ENCODE measurements at places on chromosomes 2 and 18. TPM values are rescaled to one million over a fixed set of nuclear protein-coding genes. Genes with fewer than 3 reads are reported as not detected.

DNA sequence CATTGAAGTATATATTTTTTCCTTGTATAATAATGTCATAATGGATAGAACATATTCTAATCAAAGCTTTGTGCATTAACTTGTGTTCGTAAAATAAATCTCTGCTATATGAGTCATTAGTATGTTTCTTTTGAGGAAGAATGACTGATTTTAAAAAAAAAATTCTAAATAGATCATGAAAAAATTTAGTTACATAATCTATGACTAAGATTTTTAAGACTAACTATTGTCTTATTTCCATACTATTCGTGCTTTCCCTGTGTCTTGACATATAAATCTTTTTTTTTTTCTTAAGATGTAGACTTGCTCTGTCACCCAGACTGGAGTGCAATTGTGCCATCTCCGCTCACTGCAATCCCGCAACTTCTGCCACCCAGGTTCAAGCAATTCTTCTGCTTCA is 226.1 kb downstream of the DSEL start:
- H3K36me3 ChIP-seq = no peaks in the 10 kb centered on the region
- H3K4me1 ChIP-seq = no peaks in the 10 kb centered on the region
- H3K4me3 ChIP-seq = no peak overlapping the region
- DNase-seq = no peak
- H3K27me3 ChIP-seq = no peaks in the 10 kb centered on the region

- no peaks in the 10 kb centered on the region for H3K4me1 ChIP-seq
- no peak overlapping the region for H3K4me3 ChIP-seq
- peaks cover 4% of the 10 kb centered on the region for H3K27me3 ChIP-seq
- H3K27ac ChIP-seq = no peak overlapping the region
- H3K36me3 ChIP-seq = no peaks in the 10 kb centered on the region
These were observed 41.6 kb upstream of the SH3BP4 start for GRCh38 chr2:234910186-234910679.

- no peak overlapping the region for H3K4me3 ChIP-seq
- peaks cover 37% of the 10 kb centered on the region for H3K36me3 ChIP-seq
- H3K4me1 ChIP-seq = peaks cover 3% of the 10 kb centered on the region
- DNase-seq = no peak
These were observed 61.4 kb upstream of the CCDC195 start for GRCh38 chr2:224777559-224777930.

DNA sequence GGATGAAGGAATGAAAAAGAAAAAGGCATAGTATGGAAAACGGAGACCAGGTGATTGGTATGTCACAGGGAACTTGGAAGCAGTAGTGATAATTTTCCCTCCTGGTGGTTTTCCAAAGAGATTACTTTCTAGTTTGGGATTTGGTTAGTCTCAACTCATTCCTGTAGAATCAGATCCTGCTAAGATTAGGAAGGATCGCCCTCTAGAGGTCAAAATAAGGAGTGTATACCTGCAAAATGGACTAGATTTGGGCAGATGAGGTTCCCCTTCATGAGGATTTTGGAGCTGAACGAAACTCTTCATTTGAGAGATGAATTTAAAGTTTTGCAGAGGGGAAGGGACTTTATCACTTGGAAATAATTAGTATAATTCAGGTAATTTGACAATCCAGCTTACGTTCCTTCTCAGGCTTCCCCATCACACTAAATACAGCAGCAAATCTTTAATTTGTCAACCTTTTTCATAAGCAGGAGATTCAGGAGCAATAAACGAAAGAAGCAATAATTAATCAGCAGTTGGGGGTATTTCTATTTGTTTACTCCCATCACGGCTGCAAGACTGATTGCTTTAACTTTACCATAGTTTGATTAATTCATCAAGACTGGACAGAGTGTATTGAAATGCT is 65.2 kb downstream of the CCDC195 start:
- no peaks in the 10 kb centered on the region for H3K36me3 ChIP-seq
- peaks cover 1% of the 10 kb centered on the region for H3K27me3 ChIP-seq
- no peak for DNase-seq
- H3K4me3 ChIP-seq = no peak overlapping the region
- no peak overlapping the region for H3K27ac ChIP-seq

- no peak overlapping the region for H3K4me3 ChIP-seq
- H3K27me3 ChIP-seq = peaks cover 9% of the 10 kb centered on the region
- no peaks in the 10 kb centered on the region for H3K4me1 ChIP-seq
- H3K36me3 ChIP-seq = peaks cover 6% of the 10 kb centered on the region
- no peak overlapping the region for H3K27ac ChIP-seq
These were observed 14.1 kb downstream of the LAMA3 start for GRCh38 chr18:23703057-23703986.

DNA sequence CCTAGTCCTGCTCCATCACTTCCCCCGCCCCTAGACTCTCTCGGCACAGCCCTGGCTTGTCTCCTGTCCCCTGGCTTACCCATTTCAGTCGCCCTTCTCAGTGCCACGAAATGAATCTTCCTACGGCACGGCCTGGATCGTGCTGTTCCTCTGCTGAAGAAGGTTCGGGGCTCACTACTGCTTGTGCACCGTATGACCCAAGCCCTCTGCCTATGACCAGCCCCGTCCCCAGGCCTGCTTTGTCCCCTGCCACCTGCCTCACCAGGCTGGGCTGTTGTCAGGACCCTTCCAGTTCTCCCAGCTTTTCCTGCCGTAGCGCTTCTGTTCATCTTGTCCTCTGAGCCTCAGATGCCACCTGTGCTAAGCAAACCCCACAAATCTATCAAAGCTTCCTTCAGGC is 13.9 kb downstream of the CHMP1B start:
- peaks cover under 1% of the 10 kb centered on the region for H3K4me1 ChIP-seq
- no peak overlapping the region for H3K27ac ChIP-seq
- DNase-seq = no peak
- H3K4me3 ChIP-seq = no peak overlapping the region

DNA sequence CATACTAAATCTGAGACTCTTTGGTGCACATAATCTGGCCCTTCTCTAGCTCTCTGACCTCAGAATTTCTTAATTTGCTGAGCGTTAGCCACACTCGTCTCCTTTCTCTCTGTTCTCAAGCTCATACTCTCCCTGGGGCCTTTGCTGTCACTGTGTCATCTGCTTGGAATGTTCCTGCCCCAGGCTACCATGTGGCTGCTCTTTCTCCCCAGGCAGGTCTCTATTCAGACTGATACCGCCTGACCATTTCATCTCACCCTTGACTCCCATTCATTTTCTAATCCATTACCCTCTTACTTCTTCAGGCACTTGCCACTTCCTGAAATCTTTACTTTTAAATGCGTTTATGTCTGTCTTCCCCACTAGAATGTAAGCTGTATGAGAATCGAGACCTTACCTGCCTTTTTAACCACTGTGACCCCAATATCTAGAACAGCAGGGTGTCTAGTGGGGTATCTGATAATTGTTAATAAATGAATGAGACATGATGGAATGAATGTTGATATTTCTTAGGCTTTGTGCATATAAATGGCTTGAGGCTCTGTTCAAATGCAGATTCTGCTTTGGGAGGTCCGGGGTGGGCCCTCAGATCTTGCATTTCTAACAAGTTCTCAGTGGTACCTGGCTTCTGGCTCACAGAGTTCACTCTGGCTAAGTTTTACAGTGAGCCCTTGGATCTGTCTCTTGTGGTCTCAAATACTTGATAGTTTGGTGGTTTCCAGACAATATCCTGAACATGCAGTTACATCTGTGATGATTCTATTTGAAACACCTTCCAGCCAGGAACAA is 89.9 kb upstream of the EPC2 start:
- H3K4me3 ChIP-seq = no peak overlapping the region
- no peaks in the 10 kb centered on the region for H3K36me3 ChIP-seq

CHRND gene
- not detected for total RNA-seq

ARHGEF33 gene
- total RNA-seq = 0.38 TPM

OTX1 gene
- total RNA-seq = not detected

MEP1B gene
- total RNA-seq = not detected

- H3K4me3 ChIP-seq = no peak overlapping the region
- no peaks in the 10 kb centered on the region for H3K36me3 ChIP-seq
- no peaks in the 10 kb centered on the region for H3K4me1 ChIP-seq
- no peak overlapping the region for H3K27ac ChIP-seq
- no peaks in the 10 kb centered on the region for H3K27me3 ChIP-seq
- DNase-seq = no peak
These were observed 182.6 kb downstream of the PID1 start for GRCh38 chr2:229088517-229088913.

- no peak overlapping the region for H3K4me3 ChIP-seq
- H3K36me3 ChIP-seq = no peaks in the 10 kb centered on the region
- no peak for DNase-seq
- no peak overlapping the region for H3K27ac ChIP-seq
These were observed 345.2 kb downstream of the ALK start for GRCh38 chr2:29576231-29576630.

TRABD2A gene
- 29.6 TPM for total RNA-seq

DNA sequence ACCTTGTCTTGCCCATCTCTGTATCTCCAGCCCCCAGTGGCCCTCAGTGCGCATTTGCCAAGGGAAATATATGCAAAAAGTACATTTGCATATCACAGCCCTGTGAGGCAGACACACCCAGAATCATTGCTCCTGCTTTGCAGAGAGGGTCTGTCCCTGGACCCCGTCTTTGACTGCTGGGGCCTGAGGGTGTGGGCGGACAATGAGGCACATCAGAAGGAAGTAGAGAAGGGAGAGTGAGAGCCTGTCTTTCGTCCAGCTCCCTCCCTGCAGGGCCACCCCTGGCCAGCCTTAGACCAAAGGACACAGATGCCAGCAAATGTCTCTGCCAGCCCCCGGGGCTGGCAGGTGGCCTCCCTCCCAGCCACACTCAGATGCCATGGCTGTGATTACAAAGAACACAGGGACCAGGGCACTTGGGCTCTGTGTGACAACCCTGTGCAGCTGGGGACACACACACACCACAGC is 516.2 kb upstream of the MYT1L start:
- H3K36me3 ChIP-seq = no peaks in the 10 kb centered on the region
- no peak for DNase-seq
- H3K4me1 ChIP-seq = no peaks in the 10 kb centered on the region
- no peak overlapping the region for H3K4me3 ChIP-seq

CHN1 gene
- total RNA-seq = 6.2 TPM

MPHOSPH10 gene
- 37.1 TPM for total RNA-seq

DNA sequence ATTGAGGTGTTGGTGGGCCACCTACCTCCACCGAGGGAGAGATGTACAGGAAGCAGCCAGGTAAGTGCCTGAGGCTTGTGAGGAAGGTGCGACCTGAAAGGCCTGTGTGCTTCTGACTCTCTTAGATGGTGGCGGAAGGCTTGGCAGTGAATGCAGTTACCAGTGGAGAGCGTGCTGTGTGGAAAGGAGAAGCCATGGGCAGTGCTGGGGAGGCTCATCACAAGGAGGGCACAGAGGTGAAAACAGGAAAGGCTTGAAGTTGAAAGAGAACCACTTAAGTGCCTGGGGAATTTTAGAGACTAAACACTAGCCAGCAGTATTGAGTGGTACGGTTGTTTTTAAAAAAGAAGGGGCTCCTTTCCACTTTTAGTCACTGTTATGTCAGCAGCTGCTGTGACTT is 130.9 kb downstream of the ZNF407 start:
- no peak overlapping the region for H3K4me3 ChIP-seq
- H3K27ac ChIP-seq = no peak overlapping the region
- H3K4me1 ChIP-seq = peaks cover 3% of the 10 kb centered on the region
- no peaks in the 10 kb centered on the region for H3K27me3 ChIP-seq

DNA sequence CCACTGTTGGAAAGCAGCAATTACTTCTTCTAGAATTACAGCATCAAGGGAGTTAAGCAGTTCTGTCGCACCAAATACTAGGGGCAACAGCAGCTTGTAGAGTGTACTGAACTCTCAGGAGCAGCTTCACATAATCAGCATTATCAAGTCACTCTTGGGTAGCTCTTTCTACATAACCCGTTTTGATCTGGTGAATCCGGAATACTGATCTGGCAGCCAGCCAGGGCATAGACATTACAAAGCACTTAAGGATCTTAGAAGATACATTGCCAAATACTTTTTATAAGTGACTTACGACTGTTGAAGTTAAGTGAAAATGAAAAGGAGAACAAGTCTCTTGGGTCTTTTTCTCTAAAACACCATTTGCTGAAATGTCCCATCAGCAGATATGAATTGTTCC is 73.2 kb upstream of the NETO1 start:
- H3K36me3 ChIP-seq = no peaks in the 10 kb centered on the region
- no peak overlapping the region for H3K4me3 ChIP-seq
- H3K27ac ChIP-seq = no peak overlapping the region

DNA sequence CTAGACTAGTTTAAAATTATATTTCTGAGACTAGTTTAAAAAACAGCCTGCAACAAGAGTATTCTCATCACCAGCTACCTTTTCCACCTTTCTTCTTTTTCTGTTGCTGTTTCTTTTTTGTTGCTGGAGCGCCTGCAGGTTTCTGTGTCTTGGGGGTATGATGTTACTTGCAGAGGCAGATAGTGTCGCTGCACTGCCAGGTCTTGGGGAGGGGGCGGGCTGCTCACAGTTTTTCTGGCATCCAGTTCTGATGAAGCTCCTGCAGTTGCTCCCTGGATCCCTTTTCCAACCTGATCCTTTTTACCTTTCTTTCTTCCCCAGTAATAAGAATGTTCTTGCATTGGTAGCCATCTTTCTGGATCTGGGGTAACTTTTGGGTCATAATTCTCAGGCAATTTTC is 8.0 kb upstream of the C18orf32 start:
- H3K4me1 ChIP-seq = peaks cover 18% of the 10 kb centered on the region
- no peak for DNase-seq
- H3K27me3 ChIP-seq = peaks cover 4% of the 10 kb centered on the region
- no peak overlapping the region for H3K4me3 ChIP-seq

DNA sequence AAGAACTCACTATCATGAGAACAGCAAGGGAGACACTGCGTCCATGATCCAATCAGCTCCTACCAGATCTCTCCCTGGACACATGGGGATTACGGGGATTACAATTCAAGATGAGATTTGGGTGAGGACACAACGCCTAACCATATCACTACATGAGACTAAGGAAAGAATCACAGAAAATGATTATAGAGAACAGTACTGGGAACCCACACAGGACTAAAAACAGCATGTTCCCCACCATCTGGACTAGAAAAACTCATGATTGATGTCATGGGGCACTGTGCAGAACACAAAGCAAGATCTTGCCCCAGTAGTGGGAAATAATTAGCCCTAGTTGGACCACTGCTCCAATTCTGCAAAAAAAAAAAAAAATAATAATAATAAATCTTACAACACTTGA is 63.5 kb downstream of the HIBCH start:
- H3K4me1 ChIP-seq = no peaks in the 10 kb centered on the region
- H3K36me3 ChIP-seq = peaks cover 44% of the 10 kb centered on the region
- no peak overlapping the region for H3K4me3 ChIP-seq
- H3K27ac ChIP-seq = no peak overlapping the region
- H3K27me3 ChIP-seq = no peaks in the 10 kb centered on the region

DAW1 gene
- not detected for total RNA-seq

DNA sequence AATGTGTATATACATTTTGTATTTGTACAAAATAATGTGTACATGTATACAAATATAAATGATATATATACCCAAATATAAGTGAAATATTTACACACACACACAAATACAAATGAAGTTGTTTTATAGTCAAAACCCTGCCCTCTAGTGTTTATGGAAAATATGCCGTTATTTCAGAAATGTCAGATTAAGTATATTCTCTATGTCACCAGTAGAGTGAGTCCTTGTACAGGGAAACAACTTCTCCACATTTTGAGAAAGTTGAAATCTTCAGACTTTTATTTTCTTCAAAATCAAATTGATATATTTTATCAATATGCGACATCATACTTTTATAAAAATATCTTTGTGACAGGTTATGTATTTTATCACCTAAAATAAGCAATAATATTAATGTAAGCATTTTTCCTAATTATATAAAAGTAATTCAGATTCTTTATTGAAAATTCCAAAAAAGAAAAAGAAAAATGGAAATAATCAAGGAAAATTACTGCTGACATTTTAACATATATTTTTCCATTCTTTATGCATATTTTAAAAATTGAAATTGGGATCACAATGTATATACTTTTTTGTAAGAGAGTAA is 22.4 kb downstream of the ARL6IP6 start:
- DNase-seq = no peak
- no peaks in the 10 kb centered on the region for H3K27me3 ChIP-seq
- peaks cover 29% of the 10 kb centered on the region for H3K36me3 ChIP-seq
- no peak overlapping the region for H3K4me3 ChIP-seq
- H3K4me1 ChIP-seq = no peaks in the 10 kb centered on the region
